Mucosa of gallbladder (tissue), 1 donor: ENCODE measurements at places on chromosomes 5 and 9. TPM values are rescaled to one million over a fixed set of nuclear protein-coding genes. Genes with fewer than 3 reads are reported as not detected.

DNA sequence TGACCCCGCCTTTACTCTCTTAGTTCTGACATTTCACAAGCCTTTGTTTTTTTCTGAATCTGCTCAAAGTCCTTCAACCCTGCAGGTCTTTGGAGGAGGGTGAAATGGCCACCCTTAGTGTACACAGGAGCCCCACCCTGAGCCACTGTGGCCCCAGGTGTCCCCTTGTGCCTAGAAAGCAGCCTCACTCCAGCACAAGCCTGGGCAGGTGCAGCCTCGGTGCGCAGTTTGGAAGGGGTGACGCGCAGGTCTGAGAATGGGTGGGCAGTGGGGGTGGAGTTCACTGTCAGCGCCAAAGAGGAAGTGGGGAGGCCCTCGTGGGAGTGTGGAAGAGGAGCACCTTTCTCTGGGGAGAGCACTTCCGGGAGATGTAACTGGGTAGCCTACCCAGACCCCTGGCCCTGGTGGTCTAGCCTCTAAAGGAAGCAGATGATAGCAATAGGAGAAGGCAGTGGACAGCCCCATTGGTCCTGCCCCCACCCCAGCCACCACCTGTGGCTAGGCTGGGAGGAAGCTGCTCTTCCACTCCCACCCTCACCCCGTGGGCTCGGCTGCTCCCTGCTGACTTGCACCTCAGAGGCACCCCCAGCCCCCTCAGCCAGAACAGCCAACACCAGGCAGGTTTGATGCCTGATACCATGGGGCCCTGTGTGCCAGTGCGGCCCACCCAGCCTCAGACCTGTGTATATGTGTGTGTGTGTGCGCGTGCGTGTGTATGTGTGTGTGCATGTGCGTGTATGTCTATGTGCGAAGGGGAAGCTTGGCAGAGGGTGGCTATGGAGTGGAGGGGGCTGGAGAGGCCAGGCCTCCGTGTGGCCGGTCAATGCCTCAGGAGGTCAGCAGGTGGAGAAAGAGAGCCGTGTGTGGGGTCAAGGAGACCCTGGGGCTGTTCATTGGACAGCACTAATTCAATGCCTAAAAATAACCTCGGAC lies 16.8 kb upstream of the DAB2IP start:
- no peak for DNase-seq

DNA sequence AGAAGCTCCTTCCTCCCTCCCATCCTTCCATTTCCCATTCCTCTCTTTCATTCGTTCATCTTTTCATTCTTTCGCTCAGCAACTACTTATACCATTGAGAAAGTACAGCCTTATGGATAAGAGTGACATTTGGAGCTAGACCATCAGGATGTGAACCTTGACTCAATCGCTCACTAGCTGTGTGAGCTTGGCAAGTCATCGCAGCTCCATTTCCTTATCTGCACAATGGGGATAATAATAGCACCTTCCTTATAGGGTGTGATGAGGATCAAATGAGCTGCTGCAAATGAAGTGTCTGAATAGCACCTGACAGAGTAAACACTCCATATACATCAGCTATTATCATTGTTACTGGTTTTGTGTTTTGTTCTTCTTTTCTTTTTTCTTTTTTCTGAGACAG lies 28.1 kb upstream of the SYNPO start:
- DNase-seq, result peak; percentile 57

DNA sequence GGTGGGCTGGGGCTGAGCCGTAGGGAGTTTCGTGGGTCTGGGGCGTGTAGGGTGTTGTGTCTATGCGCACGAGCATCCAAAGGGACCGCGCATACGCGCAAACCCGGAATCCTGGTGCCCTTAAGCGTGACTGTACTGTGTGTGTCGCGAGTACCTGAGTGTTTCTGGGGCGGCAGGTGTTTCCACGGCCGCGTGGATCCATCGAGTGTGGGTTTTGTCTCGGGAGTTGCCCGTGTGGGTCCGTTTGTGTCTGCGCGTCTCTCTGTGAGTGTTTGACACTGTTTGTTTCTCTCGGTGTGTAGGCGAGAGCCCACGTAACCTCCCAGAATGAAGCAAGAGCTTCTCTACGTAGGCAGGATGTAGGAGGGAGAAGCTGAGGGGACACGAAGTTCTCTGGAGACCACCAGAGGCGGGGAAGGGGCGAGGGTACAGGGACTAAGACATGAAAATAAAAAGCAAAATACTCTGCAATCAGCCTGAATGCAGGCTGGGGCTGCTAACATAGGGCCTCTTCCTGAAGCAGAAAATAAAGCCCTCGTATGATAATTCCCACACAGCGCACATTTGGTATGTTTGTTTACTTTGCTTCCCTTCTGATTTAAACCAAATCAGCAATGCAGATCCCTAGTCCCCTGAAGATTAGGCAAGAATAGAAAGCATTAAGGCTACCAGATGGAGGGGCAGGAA lies 588 bp upstream of the BRINP1 start:
- no peak for DNase-seq

GRCh38 chr5:59716966-59717500 lies 176.5 kb downstream of the PDE4D start:
- no peak for DNase-seq

The CARD9 gene
- 8.2 TPM for total RNA-seq

DNA sequence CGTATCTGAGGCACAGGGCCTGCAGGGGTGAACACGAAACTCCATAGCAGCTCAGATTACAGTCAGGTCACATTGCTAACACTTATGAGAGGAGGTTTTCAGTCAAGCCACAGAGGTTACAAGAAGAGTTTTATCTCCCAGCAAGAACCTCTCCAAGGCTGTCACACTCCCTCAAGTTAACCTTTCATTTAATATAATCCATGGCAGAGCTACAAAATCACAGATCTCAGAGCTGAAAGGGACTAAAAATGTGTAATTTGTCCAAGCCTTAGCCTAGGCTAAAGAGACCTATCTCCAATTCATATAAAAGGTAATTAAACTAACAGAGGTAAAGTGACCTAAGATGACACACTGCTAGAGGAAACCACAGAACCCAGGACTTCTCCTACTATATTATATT lies 57.2 kb downstream of the MLANA start:
- no peak for DNase-seq

- no peak for DNase-seq
Observed at GRCh38 chr5:40378396-40379177, 301.1 kb upstream of the PTGER4 start.

- DNase-seq, result no peak
Observed at GRCh38 chr9:89701221-89701798, 96.5 kb downstream of the GADD45G start.

DNA sequence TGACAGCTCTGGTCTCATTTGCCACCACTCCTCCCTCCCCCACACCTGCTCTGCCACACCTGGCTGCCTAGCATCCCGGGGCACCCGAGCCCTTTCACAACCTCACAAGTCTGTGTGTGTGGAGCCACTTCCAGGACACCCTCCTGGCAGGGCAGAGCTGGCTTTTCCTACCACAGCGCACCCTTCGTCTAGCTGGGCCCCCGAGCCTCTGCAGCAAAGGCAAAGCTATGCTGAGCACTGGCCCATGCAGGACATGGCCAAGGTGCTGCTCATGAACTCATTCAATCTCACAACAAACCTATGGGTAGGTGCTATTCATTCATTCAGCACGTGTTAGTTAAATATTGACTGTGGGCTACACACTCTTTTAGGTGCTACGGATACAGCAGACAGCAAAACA lies 43.4 kb downstream of the DUSP1 start:
- DNase-seq, result no peak

- DNase-seq, result no peak
Observed at GRCh38 chr5:173709145-173709544, 92.7 kb upstream of the BOD1 start.

The IQGAP2 gene
- total RNA-seq, result 119 TPM

DNA sequence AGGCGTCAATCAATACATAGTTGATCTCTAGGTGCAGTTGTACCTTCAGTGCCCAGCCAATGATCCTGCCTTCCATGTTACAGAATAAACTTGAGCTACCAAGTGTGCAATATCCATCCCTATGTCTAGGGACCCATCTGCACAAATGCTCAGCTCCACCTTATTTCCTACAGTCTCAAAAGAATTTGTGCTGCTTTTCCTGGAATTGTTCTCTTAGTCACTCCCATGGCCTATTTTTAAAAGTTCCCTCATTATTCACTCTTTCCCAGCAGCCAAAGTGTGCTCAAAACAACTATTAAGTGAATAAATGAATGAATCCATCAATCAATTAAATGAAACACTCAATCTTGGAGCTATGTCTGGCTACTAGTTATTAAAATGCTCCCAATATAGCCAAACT lies 14.7 kb downstream of the LIX1 start:
- DNase-seq, result no peak

The GHR gene
- 4.4 TPM for total RNA-seq

GRCh38 chr5:65928322-65928752 lies 2.0 kb downstream of the ERBIN start:
- no peak for DNase-seq

DNA sequence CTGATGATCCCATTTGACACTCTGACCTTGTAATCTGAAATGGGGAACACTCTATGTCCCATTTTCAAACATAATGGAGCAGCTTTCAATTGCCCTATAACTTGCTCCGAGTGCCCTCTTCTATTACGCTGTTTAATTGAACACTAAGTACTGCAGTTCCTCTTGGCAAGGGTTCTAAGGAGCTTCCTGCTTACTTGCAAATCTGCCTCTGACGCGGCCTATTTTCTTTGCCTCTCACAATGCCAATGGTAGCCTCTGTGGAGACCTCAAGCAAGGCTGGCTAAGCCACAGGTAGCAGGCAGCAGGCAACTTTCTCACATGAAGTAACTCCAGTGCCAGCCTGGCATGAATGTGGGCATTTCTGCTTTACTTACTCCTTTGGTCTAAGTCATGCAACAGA lies 443.4 kb upstream of the TRPC7 start:
- no peak for DNase-seq

GRCh38 chr5:118257066-118257465 lies 731.3 kb downstream of the DTWD2 start:
- no peak for DNase-seq

DNA sequence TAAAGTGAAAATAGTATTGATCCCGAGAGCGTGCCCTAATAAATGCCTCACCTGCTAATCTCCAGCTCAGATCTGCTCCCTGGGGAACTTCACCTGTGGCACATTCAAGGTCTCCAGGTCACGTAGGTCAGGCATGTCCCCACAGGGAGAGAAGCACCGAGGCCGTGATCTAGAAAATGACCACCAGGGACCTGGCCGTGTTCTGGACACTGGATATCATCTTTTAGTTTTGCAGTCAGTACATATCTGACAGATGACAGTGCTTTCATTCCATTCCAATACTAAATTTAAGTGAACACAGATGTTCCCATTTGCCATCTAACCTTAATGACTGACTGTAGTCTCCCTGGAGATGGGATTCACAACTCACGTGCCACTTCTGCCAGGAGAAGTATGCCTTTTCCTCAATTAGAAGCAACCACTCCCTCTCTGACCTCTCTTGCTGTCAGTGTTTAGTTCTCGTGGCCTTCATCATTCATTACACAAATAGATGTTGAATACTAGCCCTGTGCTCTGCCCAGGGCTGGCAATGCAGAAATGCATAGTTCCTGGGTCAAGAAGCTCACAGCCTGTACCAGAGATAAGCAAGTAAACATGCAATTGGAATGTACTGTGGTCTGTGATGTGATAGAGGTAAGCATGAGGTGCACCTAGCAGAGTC lies 276.5 kb downstream of the NTRK2 start:
- DNase-seq, result no peak

The TNPO1 gene
- 99.6 TPM for total RNA-seq

The CER1 gene
- not detected for total RNA-seq

- no peak for DNase-seq
Observed at GRCh38 chr9:12737871-12738270, 36.9 kb upstream of the LURAP1L start.

DNA sequence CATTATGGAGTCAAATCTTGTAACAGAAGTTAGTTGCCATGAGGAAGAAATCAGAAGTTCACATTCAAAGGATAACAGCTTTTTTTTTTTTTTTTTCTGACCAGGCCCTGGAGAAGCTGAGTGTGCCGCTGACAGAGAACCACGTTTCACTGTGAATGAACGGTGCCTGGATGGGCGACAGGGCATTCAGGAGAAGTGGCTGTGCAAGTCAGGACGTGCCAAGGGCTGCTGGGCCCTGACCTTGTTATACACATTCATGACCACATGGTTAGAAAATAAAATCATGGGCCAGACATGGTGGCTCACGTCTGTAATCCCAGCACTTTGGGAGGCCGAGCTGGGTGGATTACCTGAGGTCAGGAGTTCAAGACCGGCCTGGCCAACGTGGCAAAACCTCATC lies 91.6 kb downstream of the ANKH start:
- DNase-seq, result no peak
